ENCODE measurements at places on chromosomes 6 and 20.

DNA sequence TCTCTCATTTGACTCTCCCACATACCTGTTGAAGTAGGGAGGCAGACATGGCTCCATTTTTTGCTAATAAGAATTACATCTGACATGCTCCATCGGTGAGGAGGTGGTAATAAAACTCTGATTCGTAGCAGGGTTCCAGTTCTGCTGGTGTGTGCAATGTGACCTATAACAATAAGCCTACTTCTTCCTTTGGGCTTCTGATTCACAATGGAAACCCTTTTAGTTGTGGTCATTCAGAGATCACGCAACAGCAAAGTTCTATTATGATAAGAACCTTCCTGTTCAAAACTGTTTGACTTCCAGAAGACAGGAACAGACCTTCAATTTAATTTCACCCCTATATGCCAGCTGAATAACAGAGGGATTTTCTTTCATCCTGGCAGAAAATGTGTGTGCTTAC lies 31.4 kb upstream of the GSTA4 start:
- DNase-seq: no peak

- DNase-seq: no peak
Observed at GRCh38 chr20:14879020-14879697, 541.7 kb upstream of the FLRT3 start.

DNA sequence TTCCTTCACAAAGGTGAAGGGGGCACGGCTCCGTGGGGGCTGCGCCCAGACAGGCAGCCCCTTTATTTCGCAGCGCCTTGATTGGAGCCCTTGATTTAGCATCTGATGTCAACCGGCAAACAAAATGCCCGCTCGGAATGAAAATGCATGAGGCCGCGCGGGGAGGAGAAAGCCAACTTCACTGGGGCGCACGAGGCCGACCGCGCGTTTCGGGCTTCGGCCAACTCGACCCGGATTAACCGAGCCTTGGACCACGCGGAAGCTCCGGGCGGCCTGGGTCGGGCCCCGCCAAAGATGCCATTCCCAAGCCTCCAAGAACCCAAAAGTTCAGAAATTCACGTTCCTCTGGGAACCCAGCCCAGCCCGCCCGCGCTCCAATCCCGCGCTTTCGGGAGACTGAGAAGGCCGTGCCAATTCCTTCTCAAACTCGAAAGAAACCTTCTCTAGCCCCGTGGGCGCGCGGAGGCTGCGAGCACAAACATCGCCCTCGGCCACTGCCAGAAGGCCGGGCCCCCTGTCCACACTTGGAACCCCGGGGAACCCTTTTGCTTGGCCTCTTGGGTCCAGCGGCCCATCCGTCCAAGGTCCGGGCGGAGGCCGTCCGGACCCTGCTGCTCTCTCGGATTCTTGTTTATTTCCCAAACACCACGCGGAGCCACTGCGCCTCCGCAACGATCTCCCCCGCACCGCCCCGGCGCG lies 879 bp upstream of the INSM1 start:
- no peak for DNase-seq

DNA sequence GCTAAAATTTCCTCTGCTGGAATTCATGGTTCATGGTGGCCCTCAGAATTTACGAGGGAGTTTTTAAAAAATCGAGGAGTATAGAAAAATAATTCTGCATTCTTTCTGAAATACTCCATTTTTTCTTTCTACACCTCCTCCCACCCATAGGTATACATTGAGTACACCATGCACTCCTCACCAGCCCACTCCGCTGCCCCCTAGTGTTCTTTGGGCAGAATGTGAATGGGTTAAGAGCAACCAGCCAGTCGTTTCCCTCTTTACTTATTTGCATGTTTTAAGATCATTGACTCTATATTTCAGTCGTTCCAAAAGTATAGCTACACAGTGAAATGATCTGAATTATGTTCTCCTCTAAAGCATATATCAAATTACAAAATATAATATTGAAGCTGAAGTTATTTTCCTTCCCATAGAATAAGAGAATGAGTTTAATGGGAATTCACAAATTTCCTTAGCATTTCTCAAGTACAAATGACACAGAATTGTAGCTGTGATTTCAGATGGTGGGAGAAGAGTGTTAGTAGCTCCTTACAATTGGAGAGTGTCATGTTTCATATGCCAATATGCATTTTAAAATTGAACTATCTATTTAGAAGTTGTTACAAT lies 977.7 kb upstream of the SLC35B3 start:
- DNase-seq: no peak

DNA sequence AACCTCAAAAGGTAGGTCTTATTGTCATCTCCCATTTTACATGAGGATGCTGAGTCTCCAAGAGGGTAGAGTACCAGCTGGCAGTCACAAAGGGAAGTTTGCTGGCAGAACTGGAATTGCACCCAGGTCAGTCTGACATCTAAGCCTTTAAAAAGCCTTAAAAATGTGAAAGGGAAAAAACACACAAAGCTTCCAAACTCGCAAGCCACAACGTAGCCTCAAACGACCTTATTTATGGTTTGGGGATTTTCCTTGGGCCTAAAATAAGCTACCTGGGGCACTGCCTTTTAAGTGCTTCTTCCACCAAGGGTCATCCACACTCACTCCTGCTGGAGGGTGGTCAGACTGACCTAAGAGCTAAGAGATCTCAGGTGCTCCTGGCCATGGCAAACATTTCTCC lies 2.1 kb downstream of the MBOAT1 start:
- DNase-seq: no peak

DNA sequence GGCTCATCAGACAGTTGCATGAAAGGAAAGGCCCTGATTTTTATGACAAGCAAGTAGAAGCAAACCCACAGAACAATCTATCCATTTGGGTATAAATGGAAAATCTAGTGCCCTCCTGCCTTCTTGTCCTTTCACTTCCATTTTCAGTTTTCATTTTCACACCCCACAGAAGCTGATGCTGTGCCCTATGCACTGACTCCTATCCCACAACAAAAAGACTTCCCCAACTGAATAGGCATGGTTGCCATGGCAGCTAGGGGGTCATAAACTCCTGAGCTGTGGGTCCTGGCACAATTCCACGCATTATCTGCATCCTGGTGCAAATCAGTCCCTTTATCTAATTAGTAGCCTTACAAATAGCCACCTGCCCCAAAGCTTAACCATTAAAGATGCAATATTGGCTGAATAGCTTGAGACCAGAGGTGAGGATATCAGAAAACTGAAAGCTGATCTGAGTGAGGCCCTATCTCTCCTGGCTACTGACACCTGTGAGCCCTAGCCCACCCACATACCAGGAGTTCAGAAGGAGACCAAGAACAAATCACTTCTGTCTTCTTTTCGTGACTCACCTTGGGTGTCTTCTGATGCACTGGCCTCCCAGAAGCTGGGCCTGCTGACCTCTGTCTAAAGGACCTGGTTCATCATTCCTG lies 34.9 kb upstream of the HEY2 start:
- DNase-seq: no peak

DNA sequence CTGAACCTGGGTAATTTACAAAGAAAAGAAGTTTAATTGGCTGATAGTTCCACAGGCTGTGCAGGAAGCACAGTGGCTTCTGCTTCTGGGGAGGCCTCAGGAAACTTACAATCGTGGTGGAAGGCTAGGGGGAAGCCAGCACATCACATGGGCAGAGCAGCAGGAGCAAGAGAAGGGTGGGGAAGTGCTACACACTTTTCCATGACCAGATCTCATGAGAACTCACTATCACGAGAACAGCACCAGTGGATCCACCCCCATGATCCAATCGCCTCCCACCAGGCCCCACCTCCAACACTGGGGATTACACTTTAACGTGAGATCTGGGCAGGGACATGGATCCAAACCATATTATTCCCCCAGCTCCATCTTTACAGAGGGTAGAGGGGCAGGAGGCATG lies 166.4 kb downstream of the NFATC2 start:
- DNase-seq: no peak

DNA sequence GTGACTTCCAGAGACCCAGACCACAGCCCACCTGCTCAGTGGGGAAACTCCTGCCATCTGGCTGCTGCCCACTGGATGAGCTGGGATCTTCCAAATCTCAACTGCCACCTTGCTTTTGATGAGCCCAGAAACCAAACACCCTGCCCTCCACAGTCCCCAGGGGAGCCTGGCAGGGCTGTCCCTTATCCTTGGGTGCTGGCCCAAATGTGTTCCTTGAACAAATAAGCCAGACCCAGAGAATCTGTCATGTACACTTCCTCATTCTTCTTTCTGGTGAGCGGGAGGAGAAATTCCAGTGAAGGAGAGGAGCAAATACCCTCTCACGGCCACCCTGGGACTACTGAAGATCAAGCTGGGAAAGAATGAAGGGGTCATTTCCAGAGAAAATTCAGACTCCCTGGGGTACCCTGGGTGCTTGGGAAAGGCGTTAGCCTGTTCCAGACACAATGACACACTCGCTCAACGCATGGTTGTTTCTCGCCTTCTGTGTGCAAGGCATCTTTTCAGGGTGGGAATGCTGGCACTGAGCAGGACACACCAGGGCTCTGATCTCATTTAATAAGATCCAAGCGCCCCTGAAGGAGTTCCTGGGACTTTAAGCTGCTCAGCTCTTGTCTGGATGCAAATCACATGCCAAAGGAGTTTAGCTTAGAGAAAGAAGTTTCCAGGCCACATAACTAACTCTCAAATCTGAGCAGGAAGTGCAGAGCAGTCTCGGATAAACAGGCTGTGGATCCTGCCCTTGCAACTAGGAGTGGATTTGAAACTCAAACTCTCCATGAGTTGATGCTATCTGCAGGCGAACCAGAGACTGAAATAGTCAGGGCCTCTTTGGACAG lies 38.5 kb downstream of the PXDC1 start:
- no peak for DNase-seq

DNA sequence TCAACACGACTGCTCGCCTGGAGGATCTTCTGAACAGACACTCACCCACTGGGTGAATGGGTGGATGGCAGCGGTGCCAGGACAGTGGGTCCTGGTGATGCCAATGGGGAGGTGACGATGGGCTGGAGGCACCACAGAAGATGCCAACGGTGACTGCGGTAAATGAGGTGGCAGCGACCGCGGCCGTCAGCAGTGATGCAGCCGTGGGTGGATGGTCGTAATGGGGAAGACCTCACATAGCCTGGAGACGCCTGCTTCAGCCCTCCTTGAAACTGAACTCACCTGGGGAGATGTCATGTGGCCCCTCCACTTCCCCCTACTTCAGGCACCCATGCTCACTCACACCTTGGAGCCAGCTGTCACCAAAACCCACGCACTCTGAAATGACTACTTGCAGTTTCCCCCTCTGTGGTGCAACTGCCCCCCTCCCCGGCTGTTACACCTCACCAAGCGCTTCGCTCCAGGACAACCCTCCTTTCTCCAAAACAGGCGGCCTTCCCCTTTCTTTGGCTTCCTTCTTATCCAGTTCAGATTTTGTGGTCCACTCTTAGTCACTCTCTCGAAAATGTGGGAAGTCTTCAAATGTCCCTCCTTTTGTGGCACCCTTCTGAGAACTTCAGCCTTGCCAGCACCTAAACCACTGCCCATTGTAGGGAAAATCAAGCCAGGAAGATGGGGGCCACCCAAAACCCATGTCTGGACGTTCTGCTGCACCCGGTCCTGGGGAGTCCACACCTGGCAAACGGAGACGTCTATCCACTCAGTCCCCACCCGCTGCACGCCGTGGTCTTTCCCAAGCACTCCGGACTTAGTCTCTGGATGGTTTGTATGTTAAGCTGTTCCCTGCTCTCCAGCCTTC lies 10.4 kb upstream of the ABHD16B start:
- DNase-seq: no peak

DNA sequence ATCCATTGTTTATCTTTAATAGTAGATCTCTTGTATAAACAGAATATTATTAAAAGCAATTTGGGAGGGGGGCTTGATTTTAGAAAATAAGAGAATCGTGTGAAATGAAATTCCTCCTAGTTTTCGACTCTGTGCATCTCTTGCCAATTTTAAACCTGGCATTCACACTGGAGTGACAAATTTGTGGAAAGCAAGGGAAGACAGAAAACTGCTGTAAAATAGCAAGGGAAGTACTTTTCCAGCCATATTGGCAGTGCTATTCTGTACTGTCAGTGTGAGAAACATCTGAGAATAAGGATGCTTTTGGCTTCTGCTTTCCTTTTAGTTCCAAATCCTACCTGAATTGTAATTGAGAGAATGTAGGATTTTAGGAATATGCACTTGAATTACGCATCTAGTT lies 40.2 kb downstream of the TOP1 start:
- no peak for DNase-seq

DNA sequence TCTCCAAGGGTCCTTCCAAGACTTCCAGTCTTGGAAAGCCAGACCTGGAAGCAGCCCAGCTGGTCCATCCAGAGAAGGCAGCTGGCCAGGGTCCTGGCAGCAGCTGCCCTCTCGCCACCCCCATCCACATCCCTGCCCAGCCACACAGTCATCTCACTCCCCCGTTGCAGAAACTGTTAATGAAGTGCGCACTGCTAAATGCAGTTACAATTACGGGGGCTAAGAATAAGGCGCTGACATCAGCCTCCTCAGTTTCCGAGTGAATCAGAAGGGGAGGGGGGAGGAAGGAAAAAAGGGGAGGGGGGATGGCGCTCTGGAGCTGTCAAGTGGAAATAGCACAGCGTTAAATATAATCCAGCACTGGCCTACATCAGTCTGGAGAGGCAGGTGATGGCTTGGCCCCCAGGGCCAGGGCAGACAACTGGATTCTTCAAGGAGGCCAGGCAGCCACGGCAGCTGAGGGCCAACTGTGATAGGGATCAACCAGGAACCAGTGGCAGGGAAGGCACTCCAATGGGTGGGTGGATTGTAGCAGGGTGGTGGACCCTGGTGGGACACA lies 6.9 kb downstream of the RIMS4 start:
- DNase-seq: peak; percentile 26

DNA sequence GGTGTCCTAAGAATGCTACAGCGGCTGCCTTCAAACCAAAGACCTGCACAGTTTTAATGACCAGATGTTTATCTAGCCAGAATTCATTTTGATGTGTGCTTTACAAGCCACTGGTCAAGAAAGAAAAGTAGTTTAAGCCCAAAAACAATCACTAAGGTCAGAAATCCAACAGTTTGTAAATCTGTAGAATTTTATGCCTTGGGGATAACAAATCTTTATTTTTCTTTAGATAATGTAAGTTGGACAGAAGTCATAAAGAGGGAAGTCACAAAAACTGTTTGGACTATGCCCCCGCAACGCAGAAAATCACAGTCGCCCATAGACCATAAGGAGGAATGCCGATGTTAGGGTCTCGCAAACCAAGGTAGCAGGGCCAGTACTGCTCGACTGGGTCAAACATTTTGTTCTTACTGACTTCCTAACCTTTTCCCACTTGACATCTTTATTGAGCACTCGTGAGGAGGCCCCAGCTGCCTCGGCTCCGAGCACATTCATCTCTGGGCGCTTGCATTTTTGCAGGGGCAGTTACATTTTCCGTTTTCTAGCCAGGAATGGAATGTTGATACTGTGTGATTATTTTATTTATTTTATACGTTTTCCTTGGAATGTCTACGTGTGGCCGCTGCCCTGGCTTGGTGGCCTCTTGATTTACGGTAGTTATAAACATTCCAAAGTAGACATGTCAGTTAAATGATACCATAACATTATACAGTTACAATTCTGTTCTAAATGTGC lies 56.7 kb upstream of the APCDD1L start:
- DNase-seq: no peak

DNA sequence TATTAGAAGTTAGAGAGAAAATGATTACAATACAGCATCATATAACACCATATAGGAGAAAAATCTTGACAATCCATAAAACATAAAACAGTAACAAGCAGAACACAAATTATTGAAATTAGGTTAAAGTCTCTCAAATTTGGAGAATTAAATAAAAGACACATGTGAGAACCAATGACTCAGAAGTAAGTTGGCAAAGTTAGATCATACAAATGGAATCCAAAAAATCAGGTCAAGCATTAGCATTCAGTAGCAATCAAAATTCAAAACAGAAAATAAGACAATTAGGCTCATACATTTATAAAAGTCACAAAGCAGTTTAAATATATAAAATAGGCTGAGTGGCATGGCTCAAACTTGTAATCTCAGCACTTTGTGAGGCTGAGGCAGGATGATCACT lies 775.6 kb downstream of the PHF3 start:
- DNase-seq: no peak
